ACHN (cell line): ENCODE measurements at places on chromosomes 3 and 15.

DNA sequence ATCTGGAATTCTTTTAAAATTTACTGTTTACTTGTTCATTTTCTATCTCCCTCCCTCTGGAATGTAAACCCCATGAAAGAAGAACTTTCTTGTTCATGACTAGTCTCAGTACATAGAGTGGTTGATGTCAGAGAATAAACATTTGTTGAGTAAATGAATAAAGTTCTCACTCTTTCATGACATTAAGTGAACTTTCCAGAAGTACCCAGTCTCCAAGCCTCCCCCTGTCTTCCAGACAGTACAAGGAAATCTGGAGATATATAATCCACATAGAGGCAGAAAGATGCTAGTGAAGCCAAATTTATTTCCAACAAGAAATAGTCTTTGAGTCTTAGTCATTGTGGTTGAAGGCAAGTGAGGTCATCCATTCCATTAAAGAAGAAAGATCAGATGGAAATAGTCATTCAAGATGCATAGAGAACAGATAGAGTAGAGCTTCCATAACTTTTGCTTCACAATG lies 71.5 kb upstream of the GALNT15 start:
- DNase-seq = peak; percentile 1

DNA sequence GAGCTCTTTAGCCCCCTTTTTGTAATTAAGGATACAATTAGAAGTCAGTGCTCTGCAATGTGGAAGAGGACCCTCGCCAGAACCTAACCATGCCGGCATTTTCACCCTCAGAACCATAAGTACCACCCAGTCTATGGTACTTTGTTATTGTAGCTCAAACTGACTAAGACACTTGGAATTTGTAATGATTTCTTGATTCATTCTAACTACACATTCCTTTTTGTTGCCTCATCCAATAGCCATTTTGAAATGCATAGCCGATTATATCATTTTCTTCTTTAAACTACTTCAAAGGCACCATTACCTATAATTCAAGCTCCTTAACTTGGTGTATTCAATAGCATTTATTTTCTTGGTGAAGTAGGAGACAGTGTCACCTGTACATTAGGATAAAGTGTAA lies 61.4 kb downstream of the GLB1 start:
- peak; percentile 74 for DNase-seq

- DNase-seq = no peak
These were observed 398.3 kb downstream of the MFSD1 start for GRCh38 chr3:159200176-159200575.

- no peak for DNase-seq
These were observed 165.2 kb downstream of the MECOM start for GRCh38 chr3:169498336-169498735.

- DNase-seq = no peak
These were observed 125.6 kb downstream of the CADPS start for GRCh38 chr3:62749657-62750056.

DNA sequence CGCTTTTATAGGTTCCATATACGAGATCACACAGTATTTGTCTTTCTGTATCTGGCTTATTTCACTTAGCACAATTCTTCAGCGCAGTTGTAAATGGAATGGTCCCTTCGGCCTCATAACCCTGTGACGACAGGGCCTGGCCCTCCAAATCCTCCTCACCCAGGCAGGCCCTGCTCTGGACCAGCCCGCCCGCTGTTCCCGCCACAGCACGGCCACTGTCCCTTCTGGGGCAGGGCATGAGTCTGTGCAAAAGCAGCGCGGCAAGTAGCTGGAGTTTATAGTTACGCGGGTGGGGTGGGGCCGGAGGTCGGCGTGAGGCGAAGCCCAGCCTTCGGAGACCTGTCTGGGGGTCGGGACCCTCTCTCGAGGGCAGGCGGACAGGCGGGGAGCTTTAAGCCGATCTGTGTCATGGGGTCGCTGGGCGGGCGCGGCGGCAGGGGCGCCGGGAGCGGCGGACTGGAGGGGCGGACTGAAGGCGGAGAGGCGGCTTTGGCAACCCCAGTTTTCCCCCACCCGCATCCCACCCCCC lies 543 bp downstream of the ARPIN start:
- DNase-seq = peak; percentile 4

- no peak for DNase-seq
These were observed 78.6 kb downstream of the RNF13 start for GRCh38 chr3:149891621-149892020.

DNA sequence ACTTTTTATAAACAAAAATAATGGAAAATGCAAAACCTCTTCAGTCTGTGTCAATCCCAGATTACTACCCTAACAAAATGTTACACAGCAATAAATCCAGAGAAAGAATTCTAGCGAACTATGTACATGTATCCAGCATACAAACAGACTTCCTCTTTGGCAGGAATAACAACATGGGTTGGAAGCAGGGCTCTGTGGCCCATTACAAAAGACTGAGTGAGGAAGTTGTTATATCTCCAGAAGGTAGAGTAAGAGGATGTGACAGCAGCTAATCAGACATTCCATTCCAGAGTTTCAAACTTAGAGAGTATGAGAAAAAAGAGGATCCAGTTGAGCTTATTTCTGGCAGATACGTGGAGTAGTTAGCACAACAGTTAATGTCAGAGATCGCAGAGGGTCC lies 294.0 kb upstream of the PLSCR5 start:
- no peak for DNase-seq

DNA sequence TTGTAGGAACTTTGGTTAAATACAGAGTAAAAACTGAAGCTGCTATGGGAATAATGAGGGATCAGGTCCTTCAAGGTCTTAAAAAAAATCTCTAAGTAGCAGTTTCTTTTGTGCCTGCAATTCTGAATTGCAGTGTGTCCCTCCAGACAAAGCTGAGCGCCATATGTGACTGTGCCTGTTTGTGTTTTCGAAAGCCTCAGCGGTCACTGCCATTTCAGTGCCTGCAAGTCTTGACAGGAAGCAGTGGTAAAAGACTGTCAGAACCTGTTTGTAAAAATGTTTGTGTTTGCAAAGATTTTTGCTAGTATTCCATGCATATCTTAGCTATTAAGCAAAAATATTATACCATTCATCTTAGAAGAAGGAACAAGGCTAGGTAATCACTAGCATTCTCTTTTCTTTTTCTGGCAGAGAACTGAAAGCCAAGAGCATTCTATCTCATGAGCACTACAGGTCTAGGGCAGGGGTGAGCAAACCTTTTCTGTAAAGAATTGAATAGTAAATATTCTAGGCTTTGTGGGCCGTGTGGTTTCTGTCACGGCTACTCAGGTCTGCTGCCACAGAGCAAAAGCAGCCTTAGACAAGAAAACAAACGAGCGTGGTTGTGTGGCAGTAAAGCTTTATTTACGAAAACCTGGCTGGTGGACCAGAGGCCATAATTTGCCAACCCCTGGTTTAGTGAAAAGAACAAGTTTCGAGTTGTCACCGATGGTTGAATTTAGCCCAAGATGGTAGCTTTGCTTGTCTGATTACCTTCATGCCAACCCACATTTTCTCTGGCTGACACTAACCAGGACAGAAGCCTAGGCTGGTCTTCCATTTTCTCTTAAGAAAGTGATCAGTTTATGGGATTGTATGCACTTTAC lies 134.4 kb downstream of the CACNA1D start:
- DNase-seq = no peak

DNA sequence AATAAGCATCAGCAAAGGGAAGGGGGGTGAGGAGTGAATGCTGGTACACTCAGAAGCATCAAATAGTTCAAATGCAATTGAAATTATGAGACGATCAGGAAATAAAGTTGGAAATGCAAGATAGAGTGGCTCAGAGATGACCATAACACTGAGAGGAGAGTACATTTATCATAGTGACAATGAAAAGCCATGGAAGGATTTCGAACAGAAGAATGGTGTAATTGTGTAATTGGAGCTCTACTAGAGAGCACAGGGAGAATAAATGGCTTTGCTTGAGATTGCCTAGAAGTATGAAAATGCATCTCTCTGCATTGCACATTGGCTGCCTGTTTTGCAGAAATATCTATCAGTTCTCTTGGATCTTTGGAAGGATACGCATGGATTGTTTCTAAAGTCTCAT lies 163.3 kb downstream of the TP63 start:
- no peak for DNase-seq

- DNase-seq = no peak
These were observed 34.0 kb upstream of the ACTL6A start for GRCh38 chr3:179528772-179529171.

DNA sequence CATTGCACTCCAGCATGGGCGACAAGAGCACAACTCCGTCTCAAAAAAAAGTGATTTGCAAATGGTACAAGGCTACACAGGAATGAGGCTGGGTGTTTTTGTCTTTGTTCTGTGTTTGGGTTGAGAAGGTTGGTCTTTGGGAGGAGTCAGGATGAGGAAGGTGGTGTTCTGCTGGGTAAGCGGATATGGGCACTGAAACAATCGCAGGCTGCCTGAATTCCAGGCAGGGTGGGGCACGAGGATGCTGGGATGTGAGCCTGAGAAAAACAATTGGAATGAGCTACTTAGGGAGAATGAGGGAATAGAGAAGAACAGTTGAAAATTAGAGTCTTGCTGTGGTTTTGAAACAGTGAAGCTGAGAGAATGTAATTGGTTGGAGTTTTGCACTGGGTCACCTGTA lies 51.6 kb downstream of the ZBTB38 start:
- DNase-seq = no peak

DNA sequence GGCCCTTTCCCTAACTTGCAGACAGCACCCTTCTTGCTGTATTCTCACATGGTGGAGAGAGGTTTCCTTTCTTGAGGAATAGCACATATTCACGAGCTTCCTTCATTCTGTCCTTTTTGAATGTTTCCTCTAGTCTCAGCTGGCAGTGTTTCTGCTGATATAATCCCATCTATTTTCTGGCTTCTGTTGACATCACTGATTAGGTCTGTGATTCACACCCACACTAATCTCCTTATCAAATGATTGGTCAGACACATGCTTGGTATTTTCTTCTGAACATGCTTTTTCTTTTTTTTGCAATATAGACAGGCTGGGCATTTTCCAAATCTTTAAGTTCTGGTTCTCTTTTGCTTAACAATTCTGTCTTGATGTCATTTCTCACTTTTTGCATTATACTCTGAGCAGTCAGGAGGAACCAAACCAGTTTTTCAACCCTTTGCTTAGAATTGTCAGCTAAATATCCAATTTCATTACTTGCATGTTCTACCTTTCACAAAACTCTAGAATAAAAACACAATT lies 65.4 kb downstream of the OXSM start:
- DNase-seq = no peak

GRCh38 chr3:146598535-146598934 lies 6.6 kb downstream of the PLSCR5 start:
- DNase-seq = no peak

DNA sequence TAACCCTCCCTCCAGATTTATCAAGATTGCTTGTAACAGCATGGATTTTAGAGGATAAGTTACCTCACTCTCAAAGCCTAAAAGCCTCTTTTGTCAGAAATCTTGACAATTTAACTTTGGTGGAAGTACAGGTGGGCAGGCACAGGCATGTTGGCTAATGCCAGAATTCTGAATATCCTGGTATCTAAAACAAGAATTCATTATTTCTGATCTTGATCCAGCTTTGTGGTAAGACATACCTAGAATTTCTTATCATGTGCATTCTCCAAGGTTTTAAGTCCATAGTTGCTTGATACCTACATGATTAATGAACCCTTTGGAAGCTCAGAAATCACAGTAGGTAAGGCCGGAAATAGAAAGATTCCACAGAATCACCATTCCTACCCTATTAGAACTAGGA lies 109.9 kb upstream of the TTC14 start:
- DNase-seq = no peak

GRCh38 chr3:138348754-138349739 lies 668 bp downstream of the MRAS start:
- peak; percentile 18 for DNase-seq

GRCh38 chr3:28294667-28295413 lies 53.4 kb downstream of the CMC1 start:
- DNase-seq = no peak

DNA sequence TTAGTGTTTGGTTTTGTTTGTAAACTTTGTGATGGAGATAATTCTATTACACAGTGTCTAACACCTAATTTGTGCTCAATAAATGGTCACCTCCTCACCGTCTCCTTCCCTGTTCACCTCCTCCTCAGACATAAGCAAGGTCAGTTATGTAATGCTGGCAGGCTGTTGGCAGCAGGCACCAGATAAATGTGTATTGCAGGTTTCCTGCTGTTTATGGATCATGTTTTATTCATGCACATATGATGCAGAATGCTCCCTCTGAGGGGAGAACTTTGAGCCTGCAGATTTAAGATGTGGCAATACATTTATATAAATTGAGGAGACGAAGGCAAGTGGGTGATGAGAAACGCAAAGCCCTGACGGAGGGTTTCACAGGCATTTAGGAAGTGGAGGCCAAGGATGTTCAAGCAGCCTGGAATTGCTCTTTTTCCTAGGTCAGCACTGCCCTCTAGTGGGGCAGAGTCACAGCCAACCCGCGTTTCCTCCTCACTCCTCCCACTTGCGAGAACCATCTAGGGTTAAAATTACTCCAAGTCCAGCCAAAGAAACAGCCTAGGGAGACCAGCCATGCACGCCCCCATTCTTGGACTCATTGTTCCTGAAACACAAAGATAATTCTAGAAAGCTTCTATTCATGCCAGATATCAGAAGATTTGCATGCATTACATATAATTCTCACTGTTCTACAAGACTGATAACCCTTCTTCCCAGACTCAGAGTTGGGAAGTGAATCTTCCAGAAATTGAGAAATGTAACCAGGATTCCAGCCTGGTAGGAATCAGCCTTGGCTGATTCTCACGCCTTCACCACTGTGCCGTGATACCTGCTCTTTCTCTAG lies 228.7 kb downstream of the SLCO3A1 start:
- DNase-seq = peak; percentile 66

GRCh38 chr3:155070932-155071387 lies 9.2 kb upstream of the MME start:
- DNase-seq = peak; percentile 48

DNA sequence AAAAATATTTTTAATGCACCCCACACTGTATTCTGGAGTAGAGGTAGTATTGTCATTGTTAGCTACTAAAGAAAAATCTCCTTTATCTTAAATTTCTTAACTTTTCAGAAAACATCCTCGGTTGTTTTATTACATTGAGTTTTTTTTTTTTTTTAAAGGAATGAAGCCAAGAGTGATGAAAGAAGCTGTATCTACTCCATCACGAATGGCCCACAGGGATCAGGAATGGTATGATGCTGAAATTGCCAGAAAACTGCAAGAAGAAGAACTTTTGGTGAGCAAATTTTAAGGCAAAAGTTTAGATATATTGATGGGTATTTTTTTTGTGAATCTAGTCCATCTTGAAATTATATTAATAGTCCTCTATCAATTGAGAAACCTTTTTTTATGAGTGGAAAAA lies 49.7 kb upstream of the UTS2B start:
- no peak for DNase-seq

DNA sequence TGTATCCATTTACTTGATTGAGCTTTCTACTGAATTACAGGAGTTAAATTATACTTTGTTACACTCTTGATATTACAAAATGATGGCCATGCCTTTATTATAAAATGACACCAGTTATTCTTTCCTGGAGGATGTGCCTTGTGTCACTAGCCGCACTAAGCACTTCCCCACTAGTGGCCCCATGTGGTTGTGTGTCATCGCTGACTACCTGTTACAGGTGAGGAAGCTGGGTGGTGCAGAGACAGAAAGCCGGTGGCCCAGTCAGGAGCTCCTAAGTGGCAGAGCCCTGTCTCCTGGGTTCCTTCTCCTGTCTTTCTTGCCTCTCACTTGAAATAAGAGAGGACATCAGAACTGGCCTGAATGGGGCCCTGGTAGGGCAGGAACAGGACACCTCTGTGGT lies 96.8 kb downstream of the IGF1R start:
- no peak for DNase-seq
